Stimulated activated CD8-positive, alpha-beta memory T cell treated with anti-CD3 and anti-CD28 coated beads, Interleukin-4, amount 100 ng/mL, for 4 hours (primary cell): ENCODE measurements at places on chromosomes 5 and 9.

DNA sequence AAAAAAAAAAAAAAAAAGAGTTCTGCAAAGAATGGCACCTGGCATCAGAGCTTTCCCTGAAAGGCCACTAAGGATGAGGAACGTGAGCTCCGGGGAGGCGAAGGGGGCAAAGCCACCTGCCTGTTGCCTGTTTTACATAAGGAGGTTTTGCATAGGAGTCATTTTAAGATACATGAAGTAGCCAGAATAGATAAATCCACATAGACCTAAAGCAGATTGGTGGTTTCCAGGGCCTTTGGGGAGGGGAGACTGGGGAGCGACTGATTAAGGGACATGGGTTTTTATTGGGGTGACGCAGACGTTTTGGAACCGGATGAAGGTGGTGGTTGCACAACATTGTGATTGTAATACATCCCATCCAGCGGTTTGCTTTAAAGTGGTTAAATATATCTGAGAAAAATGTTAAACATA, 7.1 kb downstream of the NEK6 start:
- DNase-seq, result no peak

- no peak for DNase-seq
Observed at GRCh38 chr9:23823986-23824829, 1.8 kb downstream of the ELAVL2 start.

DNA sequence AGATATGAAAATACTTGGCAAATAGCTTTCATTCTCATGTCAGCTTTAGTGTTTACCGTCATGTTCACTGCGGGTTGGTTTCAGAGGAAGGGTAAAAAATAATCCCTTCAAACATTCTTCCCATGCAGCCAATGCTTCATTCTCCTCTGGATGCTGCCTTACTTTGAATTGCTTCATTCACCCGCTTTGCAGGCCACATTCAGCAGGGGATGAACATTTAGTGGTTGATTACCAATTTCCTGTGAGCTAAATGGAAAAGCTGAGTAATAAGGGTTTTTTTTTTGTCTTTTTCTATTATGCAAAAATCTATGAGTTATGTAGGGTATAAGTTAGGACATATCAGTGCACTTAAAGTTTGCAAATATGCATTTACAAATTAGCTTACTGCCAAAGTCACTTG, 96.3 kb upstream of the MEF2C start:
- DNase-seq, result no peak

DNA sequence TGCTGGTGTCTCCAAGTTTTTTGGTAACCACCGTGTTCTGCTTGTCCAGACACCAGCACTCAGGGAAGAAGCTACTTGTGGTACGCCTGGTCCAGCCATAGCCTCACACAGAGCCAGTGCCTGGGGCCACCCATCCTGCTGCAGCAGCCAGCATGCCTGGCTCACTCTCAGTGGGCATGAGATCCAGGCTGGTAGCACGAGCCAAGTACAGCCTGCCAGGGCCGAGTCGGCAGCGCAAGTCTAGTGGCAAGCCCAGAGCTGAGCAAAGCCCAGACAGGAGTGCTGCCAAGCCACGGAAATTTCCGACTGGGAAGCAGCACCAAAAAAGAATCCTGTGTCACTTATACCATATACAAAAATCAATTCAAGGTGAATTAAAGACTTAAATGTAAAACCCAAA, 36.3 kb upstream of the FBXL17 start:
- no peak for DNase-seq

DNA sequence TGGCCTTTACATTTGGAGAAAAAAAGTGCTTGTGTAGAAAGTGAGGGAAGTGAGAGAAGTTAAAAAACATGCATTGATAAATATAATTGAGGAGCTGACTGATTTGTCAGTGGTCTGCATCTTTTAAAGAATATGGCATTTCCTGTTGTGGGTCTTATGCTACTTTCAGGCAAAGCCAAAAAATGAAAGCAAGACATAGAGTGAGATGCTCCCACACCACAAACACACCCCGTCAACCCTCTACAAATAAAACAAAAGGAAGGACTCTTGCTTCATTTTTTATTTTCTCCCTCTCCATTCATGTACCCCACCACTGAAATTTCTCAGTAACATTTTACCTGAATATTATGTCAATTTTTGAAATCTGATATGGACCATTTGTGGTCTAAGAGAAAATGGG, 22.1 kb upstream of the PLCXD3 start:
- DNase-seq, result no peak

DNA sequence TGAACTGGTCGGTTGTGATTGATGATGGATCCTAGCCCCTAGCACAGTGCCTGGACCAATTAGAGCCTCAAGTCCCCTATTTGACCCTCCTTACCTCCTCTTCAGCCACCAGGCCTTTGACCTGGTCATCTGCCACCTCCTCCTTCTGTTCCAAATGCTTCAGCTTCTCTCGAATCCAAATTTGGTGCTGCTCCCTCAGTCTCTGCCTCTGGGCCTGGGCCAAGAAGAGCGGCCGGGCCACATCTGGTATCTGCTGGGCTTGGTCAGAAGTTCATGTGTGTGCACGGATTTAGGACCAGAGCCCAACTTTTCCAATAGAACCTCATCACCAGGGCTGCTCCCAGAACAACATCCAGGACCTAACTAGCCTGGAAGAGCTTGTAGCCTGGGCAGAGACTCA, 6.5 kb downstream of the SLC35A4 start:
- DNase-seq, result no peak

DNA sequence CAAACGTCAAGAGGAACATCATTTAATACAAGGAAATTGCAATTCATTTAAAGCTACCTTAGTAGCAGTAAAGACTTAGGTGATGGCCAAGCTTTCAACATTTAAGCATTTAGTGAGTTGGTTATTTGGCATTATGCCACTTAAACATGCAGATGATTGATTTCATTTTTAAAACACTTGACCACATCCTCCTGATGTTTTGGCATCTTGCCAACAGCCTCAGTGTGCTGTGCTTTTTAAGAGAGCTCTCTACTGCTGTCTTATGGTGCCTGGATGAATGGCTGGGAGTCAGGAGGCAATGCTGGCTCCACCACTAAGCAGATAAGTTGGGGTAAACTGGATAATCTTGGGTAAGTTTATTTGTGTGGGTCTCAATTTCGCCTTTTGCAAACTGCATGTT, 364.5 kb downstream of the MAN2A1 start:
- DNase-seq, result peak; percentile 28

- DNase-seq, result no peak
Observed at GRCh38 chr9:94949370-94949769, 222.9 kb downstream of the AOPEP start.

- DNase-seq, result no peak
Observed at GRCh38 chr9:82154573-82154972, 166.0 kb downstream of the SPATA31D1 start.

DNA sequence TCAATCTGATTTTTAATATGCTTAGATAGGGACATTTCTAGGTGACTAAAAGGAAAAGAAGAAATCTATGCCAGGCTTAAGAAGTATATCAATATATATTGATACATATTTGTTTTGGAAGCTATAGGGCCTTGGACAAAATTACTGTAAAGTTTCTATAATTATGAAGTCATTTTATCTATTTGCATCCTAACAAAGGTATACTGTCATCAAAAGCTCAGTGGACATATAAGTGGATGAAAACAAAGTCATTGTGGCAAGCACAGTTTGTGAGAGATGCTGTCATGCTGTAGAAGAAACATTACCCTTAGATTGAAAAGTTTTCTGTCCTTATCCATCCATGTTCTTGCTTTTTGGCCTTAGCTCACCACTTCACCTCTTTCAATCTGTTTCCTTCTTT, 140.3 kb upstream of the SPEF2 start:
- DNase-seq, result no peak

DNA sequence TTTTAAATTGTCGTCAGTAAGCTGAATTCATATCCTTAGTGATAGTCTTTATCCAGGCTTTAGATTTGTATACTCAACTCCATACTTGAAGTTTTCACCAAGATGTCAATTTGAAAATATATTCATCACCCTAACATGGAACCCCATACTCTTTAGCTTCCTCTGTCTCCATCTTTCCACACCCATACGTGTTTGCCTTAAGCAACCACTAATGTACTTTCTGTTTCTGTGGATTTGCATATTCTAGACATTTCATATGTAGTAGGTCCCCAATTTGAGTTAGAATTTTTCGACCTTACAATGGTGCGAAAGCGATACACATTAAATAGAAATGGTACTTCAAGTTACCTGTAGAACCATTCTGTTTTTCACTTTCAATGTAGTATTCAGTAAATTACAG, 65.2 kb downstream of the NSD1 start:
- no peak for DNase-seq

DNA sequence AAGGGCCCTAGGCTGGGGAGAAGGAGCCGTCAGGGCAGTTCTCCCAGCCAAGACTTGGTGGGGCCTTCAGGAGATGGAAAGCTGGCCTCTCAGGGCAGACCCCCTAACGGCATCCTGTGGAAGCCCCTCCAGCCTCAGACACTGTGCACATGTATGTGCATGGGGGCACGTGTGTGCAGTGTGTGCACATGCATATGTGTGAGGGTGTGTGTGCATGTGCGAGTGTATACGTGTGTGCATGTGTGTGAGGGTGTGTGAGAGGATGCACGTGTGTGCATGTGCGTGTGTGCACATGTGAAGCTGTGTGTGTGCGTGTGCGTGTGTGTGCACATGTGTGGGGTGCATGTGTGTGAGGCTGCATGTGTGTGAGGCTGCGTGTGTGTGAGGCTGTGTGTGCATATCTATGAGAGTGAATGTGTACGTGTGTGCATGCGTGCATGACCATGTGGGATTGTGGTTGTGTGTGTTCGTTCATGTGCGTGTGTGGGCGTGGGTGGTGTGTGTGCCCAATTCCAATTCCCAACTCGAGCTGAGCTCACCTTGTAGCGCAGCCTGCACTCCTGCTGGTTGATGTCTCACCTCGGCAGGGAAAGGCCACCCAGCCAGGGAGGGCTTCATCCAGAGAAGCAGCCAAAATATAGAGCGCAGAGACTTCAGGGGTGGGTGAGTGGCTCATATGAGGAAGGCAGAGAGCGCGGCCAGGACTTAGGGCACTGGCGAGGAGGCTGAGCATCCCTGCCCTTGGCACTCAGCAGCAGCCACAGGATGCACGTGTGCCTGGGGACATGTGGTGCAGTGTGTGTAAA, 142.7 kb upstream of the PPP1R26 start:
- no peak for DNase-seq

GRCh38 chr9:6551136-6551535, 94.4 kb downstream of the GLDC start:
- DNase-seq, result no peak

DNA sequence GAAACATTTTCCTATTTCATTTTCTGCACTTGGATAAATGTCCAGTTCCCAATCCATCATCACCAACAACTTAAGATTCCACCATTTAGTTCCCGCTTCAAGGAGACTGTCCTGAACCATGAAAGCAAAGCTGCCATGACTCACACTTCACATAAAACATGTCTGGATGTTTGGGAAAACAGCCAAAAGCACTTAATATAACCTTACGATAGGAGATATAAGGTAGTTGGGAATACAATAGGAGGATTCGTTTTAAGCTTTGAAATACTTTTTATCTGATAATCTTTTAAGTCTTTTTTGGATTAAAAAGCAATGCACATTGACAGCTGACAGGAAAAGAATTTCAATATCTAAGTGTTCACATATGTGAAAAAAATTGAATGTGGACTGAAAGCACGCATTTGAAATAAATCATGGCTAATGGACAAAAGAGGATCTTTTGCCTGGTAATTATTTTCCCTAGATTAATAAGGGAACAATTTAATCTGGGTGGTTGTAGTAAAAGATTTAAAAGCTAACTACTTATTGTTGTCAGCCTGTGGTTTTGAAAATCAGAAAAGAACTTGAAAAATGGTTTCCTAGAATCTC, 17.3 kb upstream of the TGFBI start:
- DNase-seq, result no peak

DNA sequence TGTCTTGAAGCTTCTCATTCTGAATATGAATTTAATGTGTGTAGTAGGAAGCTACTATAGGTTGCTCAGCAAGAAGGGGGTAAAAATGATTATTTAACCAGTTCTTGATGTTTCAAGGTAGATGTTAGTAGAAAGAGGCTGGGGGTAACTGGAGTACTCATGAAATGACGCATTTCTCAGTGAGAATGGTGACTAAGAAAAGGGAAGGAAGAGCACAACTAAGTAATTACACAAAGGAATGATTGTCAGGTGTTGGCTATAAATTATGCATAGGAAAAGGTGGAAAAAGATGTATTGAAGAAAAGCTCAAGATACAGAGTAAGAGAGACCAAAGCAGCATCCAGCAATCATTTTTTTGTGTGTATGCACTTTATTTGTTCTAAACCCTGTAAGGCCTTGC, 1.4 kb upstream of the PSIP1 start:
- DNase-seq, result no peak

DNA sequence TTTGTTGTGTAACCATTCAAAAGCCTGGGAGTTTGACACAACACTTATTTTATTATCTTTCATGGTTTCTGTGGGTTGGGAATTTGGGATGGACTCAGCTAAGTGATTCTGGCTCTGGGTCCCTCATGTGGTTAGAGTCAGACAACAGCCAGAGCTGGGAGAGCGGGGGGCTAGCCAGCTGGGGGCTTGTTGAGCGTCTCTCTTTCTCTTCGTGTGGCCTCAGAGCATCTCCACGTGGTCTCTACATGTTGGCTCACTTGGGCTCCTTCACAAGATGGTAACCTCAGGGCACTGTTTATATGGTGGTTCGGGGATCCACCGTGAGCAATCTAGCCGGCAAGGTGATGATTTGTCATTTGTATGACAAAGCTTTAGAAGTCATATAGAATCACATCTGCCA, 73.6 kb downstream of the FSTL4 start:
- no peak for DNase-seq

DNA sequence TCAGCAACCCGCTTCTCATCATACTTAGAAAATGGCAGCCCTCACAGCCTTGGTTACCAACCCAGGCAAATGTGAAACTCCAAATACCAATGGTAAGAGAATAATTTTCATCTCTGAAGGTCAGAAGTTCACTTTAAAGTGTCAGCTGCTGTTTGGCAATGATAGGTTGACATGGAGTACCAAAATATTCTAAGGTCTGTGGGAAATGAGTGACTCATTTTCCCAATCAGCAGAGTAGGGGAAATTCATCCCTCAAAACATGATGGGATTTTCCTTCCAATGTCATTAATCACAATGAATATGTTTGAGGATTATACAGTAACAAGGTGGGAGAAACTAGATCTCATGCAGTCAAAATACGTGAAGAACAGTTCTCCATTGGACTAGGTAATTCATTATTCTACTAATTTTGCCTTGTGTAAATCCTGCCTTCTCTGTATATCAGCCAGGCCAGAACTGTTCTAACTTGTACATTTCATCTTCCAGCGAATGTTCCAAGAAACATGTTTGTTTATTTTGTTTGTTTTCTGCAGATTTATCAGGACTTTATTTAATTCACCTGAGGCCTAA, 53.1 kb upstream of the ERBIN start:
- DNase-seq, result no peak

DNA sequence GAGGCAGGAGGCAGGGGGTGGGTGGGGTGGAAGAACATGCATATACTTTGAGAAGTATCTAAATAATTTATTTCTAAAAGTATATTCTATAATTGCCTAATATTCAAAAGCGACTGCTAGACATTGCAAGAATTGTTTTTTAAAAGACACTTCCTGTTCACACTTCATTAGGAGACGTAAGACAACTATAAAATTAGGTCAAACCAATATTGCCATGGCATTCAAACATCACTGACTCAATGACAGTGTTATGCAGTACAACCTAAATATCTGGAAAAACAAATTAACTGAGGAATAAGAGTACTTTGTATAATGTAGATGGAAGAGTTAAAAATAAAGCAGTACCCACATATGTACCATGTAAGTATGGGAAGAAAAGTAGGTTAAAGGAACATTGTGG, 4.5 kb downstream of the CCNH start:
- DNase-seq, result no peak
